CD4-positive, CD25-positive, alpha-beta regulatory T cell (primary cell): ENCODE measurements at places on chromosomes 4 and X. TPM values are rescaled to one million over a fixed set of nuclear protein-coding genes. Genes with fewer than 3 reads are reported as not detected.

Gene SATL1
- total RNA-seq, result not detected

Gene SPP1
- not detected for total RNA-seq

Gene RPGR
- 18.1 TPM for total RNA-seq

Gene WDR45
- 85.6 TPM for total RNA-seq

Gene LRP2BP
- total RNA-seq, result 3.5 TPM

Gene SLC2A9
- total RNA-seq, result 5.7 TPM

Gene GLRA3
- total RNA-seq, result not detected

Gene PCDH11X
- total RNA-seq, result not detected

Gene INTU
- total RNA-seq, result 0.67 TPM

- H3K27ac ChIP-seq, result no peak overlapping the region
- H3K27me3 ChIP-seq, result no peaks in the 10 kb centered on the region
- no peak overlapping the region for H3K4me3 ChIP-seq
Observed at GRCh38 chrX:42107495-42108488, 184.4 kb upstream of the CASK start.

DNA sequence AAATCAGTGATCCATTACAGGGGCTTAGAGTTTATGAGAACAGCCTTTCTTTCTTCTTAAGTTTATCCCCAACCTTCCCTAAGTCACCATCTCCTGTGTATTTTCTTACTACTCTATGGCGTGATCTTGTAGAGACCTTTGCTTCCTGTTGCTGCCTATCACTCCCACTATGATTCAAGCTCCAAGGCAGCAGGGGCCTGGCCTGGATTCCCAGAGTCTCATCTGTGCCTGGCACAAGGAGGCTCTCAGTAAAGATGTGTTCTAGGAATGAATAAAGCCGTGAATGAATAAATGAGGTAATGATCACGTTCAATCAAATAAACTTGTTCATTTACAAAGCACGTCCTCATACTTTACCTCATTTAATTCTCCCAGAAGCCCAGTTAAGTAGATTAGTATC, 45.4 kb downstream of the CC2D2A start:
- no peaks in the 10 kb centered on the region for H3K27me3 ChIP-seq
- no peak overlapping the region for H3K4me3 ChIP-seq
- no peaks in the 10 kb centered on the region for H3K36me3 ChIP-seq
- H3K27ac ChIP-seq, result no peak overlapping the region
- H3K4me1 ChIP-seq, result no peaks in the 10 kb centered on the region
- DNase-seq, result no peak

- no peak for DNase-seq
- no peaks in the 10 kb centered on the region for H3K4me1 ChIP-seq
- no peak overlapping the region for H3K4me3 ChIP-seq
- no peaks in the 10 kb centered on the region for H3K36me3 ChIP-seq
- no peaks in the 10 kb centered on the region for H3K27me3 ChIP-seq
Observed at GRCh38 chr4:148159793-148160192, 282.4 kb downstream of the NR3C2 start.

GRCh38 chr4:113564493-113564892, 197.0 kb downstream of the CAMK2D start:
- no peaks in the 10 kb centered on the region for H3K27me3 ChIP-seq
- H3K4me3 ChIP-seq, result peak overlapping the region; percentile 69
- DNase-seq, result no peak
- peaks cover 38% of the 10 kb centered on the region for H3K4me1 ChIP-seq

- peaks cover 11% of the 10 kb centered on the region for H3K36me3 ChIP-seq
- H3K4me3 ChIP-seq, result no peak overlapping the region
- DNase-seq, result no peak
Observed at GRCh38 chr4:39104255-39104654, 42.2 kb downstream of the KLHL5 start.

DNA sequence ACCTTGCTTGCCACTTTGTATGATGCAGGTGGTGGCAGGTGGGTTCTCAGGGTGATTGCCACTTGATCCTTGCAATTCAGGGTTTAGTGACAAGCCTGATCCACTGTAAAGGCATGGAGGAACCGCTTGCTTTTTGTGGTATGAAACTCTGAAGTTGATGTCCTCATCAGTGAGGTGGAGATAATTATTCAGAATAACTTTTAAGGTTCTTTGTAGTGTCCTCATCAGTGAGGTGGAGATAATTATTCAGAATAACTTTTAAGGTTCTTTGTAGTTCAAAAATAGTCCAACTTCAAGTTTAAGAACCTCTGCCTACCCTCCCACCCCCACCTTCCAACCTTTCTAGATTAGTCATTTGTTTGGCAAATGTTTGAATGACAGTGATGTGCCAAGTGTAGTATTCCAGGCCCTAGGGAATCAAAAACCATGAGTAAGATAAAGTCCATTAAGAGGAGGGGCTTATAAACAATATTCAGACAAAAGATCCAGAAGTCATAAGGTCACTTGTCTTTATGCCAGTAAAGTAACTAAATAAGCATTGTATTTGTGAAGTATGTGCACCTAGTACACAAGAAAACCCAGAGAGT, 51.2 kb downstream of the DCUN1D4 start:
- peaks cover 16% of the 10 kb centered on the region for H3K36me3 ChIP-seq
- no peak overlapping the region for H3K4me3 ChIP-seq
- no peak for DNase-seq
- no peaks in the 10 kb centered on the region for H3K27me3 ChIP-seq
- H3K27ac ChIP-seq, result no peak overlapping the region

DNA sequence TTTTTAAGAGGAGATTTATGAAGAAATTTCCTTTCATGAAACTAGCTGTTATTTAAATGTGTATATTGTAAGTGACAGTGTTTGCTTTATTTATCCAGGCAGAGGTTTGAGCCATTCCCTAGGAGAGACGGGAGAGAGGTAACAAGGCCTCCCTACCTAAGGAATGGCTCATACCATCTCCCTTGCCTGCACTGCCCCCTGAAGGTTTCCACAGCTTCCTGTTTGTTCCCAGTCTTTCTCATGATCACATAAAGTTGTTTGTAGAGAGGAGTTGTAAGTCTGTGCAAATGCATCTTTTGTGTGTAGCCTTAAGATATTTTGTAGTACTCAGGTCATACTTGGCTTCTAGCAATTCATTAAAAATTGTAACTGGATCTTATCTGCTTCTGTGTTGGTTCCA, 1504.5 kb upstream of the PCDH10 start:
- no peaks in the 10 kb centered on the region for H3K27me3 ChIP-seq
- no peak overlapping the region for H3K27ac ChIP-seq
- H3K36me3 ChIP-seq, result no peaks in the 10 kb centered on the region

DNA sequence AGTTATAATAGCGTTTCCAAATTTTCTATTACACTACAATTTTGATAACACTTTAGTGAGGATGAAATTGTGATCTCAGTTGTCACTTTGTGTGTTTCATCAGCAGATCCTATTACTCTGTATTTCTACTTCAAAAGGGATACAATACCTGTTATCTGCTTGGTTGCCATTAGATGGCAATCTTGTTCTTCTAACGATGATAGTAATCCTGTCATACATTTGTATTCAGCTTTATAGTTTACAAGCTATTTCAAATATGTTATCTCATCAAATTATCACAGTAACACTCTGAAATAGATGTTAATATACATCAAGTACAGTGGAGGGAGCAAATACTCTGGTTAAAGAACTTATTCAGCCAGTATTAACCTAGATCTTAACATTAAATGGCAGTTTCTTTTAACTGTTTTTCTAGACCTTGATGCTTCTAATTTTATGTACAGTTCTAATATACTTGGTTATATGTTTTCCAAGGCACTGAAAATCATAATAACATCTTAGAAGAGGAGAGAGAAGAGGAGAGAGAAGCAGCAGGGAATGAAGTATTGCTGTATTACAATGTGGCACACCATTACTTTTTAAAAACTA, 292.0 kb downstream of the CCSER1 start:
- no peak overlapping the region for H3K27ac ChIP-seq
- peak; percentile 10 for DNase-seq
- H3K27me3 ChIP-seq, result no peaks in the 10 kb centered on the region
- no peak overlapping the region for H3K4me3 ChIP-seq
- no peaks in the 10 kb centered on the region for H3K4me1 ChIP-seq
- no peaks in the 10 kb centered on the region for H3K36me3 ChIP-seq

DNA sequence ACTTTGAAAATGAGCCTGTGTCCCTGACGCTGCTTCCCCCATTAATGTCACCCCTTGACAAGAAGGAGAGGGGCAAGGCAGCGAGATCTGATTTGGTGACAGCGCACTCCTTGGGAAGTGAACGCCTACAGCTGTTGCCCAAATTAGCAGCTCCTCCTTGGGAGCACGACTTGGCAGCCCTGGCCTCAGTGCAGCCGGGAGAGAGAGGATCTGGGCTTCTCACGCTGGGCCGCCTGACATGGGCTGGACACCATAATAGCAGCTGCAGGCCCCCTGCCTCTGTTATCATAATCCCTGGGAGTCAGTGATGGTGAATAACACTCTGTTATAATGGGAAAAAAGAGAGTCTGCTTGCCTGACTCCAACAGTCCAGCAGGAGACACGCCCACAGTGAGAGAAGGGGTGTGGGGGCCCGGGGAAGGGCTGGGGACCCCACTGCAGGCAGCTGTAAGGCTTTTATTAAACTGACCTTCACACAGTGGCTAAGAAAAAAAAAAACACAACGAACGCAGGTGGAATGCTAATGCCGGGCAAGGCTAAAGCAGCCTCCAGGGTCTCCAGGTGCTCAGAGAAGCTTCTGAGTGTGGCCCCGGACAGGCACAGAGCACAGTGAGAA, 73.3 kb downstream of the PSAPL1 start:
- H3K27ac ChIP-seq, result no peak overlapping the region
- no peaks in the 10 kb centered on the region for H3K4me1 ChIP-seq
- no peaks in the 10 kb centered on the region for H3K36me3 ChIP-seq
- no peaks in the 10 kb centered on the region for H3K27me3 ChIP-seq
- H3K4me3 ChIP-seq, result no peak overlapping the region

DNA sequence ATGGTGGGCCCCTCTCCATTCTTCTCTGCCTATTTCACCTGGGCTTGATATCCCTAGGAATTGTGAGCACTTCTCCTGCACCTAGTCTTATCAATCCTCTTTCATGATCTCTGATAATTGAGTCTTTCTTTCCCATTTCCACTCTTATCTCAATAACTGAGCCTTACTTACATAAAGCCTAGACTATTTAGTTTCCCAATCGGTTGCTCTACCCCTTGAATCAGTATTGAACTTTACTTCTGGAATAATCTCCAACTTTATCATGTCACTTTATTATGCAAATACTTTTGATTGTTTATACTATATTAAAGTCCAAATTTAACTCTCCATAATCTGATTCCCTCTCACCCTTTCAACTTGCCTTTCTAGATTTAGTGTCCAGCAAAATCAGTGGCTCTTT, 222.7 kb downstream of the SPRY1 start:
- H3K4me1 ChIP-seq, result peaks cover 6% of the 10 kb centered on the region
- H3K36me3 ChIP-seq, result no peaks in the 10 kb centered on the region
- no peaks in the 10 kb centered on the region for H3K27me3 ChIP-seq
- DNase-seq, result no peak
- no peak overlapping the region for H3K27ac ChIP-seq

- no peaks in the 10 kb centered on the region for H3K27me3 ChIP-seq
- H3K36me3 ChIP-seq, result peaks cover 38% of the 10 kb centered on the region
- no peak overlapping the region for H3K4me3 ChIP-seq
- no peak for DNase-seq
- peaks cover 13% of the 10 kb centered on the region for H3K4me1 ChIP-seq
Observed at GRCh38 chr4:2721586-2721985, 34.5 kb downstream of the TNIP2 start.

DNA sequence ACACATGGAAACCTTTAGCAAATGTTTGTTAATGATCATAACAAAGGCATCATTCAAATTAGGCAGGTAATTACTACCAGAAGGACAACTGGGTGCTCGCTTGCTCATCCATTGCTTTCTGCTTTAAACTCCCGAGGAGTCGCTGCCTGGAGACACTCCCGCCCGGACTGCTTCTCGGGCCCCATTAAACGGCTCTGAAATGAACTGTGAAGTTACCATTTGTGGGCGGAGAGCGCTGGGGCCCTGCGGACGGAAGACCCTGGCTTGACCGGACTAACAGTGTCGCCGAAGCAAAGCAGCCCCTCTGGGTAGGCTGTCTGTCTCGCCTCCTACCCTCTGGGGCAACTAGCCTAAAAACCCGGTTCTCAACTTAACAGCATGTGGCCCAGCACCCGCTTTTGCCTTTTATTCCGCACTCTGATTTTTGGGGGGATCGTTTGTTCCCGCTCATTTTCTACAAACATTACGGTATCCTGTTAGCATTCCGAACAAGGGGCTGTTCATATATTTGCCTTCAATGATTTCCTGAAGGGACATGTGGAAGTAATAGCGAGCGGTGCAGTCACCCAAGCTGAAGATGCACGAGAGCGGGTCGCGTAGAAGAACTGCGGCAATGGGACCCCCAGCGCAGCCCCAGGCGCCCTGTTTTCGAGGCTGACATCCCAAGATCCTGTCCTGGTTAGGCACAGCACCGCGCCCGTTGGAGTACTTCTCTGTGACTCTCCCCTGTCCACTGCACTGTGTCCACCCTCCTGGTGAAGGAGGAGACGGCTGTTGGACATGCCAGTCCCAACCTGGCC, 1.6 kb upstream of the PDGFRA start:
- no peak overlapping the region for H3K4me3 ChIP-seq
- peaks cover 24% of the 10 kb centered on the region for H3K4me1 ChIP-seq
- peaks cover 22% of the 10 kb centered on the region for H3K27me3 ChIP-seq
- no peaks in the 10 kb centered on the region for H3K36me3 ChIP-seq

DNA sequence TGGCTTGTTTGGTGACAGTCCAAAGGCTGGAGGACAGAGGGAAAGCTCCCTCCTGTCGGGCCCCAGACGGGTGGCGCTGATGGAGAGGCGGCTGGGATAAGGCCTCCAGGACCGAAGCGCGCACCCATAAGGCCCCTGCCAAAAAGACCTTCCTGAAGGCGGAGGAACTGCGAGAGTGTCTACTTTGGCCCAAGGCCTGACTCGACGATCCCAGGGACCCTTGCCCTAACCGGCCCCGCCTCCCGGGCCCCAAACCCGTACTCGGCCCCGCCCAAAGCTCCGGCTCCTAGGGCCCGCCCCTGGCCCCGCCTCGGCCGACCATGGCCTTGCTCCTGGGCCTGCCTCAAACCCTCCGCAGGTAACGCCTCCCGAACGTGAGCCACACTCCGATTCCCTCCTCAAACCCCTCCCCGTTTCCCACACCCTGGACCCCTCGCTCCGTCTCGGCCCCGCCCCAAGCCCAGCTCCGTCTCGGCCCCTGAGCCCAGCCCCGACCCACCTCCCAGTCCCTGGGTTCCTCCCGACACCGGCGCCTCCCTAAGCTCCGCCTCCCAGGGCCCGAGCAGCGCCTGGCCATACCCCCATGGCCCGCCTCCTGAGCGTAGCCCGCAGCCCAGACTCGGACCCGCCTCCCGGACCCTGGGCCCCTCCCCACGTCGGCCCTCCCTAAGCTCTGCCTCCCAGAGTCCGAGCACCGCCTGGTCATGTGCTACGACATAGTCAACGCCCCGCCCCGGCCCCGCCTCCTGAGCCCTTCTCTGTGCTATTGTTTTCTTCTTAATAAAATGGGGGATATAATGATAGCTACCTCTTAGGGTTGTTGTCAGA, 90.0 kb upstream of the DRD5 start:
- H3K36me3 ChIP-seq, result no peaks in the 10 kb centered on the region
- peak overlapping the region; percentile 74 for H3K27ac ChIP-seq
- peak overlapping the region; percentile 69 for H3K4me3 ChIP-seq
- H3K27me3 ChIP-seq, result no peaks in the 10 kb centered on the region
- H3K4me1 ChIP-seq, result peaks cover 13% of the 10 kb centered on the region

GRCh38 chr4:139574641-139575040, 18.6 kb upstream of the SETD7 start:
- no peak overlapping the region for H3K27ac ChIP-seq
- H3K36me3 ChIP-seq, result no peaks in the 10 kb centered on the region
- H3K4me3 ChIP-seq, result no peak overlapping the region
- no peaks in the 10 kb centered on the region for H3K4me1 ChIP-seq

- H3K36me3 ChIP-seq, result no peaks in the 10 kb centered on the region
- no peaks in the 10 kb centered on the region for H3K4me1 ChIP-seq
- H3K4me3 ChIP-seq, result no peak overlapping the region
- no peaks in the 10 kb centered on the region for H3K27me3 ChIP-seq
- H3K27ac ChIP-seq, result no peak overlapping the region
Observed at GRCh38 chr4:72283357-72283756, 251.6 kb downstream of the NPFFR2 start.
